Natural killer cell treated with Interleukin-12 subunit alpha and Interleukin-12 subunit beta and Interleukin-15 and Interleukin-18, amount 100 ng/mL, for 72 hours (primary cell): ENCODE measurements at places on chromosomes 12 and 14. TPM values are rescaled to one million over a fixed set of nuclear protein-coding genes. Genes with fewer than 3 reads are reported as not detected.

GRCh38 chr14:103225476-103225875, 102.2 kb downstream of the TNFAIP2 start:
- no peak for DNase-seq

DNA sequence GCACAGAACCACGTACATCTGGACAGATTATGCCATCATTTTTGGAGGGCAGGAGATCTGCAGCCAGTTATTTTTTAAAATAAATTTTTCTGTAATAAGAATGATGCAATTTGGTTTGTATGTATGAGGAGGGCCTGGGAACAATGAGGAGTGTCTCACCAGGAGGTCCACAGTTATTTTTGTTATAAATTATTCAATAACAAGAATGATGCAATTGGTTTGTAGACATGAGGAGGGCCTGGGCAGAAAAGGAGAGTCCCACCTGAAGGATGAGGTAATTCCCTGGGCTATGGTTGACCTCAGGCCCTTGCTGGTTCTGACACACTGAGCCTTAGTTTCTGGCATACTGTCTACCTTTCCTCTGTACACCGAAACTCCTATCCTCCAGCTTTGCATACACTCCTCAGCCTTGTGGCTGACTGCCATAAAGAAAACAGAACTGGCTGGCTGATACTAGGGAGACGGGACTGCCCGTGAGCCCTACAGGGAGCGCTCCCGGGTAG, 9.0 kb upstream of the DCD start:
- DNase-seq = no peak

GRCh38 chr14:51834240-51834639, 26.2 kb upstream of the GNG2 start:
- no peak for DNase-seq

DNA sequence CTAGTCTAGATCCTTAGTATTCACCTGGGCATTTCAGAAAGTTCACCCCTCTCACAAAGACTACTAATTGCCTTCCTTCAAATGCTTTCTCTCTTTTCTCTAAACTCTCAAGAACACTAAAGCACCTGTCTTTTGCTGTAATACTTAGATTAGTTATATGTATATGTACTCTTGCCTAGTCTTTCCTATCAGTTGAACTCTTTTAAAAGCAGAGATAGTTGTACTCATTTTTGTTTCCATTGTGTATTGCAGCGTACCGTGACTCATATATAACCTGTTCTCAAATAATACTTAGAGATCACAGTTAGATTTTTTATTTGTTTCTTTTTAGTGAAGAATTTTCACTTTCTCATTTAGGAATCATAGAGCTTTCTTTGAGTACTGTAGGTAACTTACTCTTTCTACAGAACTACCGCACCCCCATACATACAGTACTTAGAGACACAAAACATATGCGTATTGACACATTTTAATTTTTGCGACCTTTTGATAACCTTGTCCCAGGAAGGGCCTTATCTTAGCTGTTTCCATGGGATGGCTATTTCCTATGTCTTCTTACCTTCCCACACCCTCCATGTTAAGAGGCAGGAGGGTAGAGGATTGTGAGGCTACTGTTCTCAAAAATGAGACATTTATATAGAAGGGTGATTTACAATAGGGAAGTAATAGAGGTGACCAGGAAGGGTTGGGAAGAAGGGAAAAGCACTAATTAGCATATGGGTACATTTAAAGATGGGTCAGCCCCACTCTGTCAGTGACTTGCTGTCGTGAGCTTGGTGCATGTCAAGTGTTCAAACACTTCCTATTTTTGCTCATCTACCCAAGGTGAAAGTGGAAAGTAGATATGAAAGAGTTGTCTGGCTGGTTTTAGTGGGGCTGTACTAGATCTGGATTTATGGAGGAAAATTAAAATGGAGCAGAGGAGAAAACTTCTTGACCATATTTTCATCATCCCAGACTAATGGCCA, 74.3 kb downstream of the PLEKHA5 start:
- DNase-seq = no peak

DNA sequence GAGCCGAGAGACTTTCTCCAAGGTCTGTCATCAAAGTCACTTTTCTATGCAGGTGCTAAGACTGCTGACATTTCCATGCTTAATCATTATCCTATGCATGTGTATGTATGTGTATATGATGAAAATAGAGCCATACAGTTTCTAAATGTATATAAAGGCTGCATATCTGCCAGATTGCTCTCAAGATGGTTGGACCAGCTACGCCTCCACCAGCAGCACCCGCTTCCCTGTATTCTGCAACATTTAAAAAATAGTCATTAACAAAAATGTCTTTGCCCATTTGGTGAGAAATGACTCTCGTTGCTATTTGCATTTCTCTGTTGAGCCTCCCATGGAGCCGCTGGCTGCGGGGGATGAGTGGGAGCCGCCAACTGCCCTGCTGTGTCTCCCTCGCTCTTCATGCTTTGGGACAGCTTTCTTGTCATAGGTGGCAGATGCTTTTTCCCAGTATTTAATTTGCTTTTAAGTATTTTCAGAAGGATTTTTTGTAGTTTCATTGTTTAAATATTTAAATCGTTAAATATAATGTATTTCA, 54.7 kb downstream of the DYNC1H1 start:
- DNase-seq = no peak

DNA sequence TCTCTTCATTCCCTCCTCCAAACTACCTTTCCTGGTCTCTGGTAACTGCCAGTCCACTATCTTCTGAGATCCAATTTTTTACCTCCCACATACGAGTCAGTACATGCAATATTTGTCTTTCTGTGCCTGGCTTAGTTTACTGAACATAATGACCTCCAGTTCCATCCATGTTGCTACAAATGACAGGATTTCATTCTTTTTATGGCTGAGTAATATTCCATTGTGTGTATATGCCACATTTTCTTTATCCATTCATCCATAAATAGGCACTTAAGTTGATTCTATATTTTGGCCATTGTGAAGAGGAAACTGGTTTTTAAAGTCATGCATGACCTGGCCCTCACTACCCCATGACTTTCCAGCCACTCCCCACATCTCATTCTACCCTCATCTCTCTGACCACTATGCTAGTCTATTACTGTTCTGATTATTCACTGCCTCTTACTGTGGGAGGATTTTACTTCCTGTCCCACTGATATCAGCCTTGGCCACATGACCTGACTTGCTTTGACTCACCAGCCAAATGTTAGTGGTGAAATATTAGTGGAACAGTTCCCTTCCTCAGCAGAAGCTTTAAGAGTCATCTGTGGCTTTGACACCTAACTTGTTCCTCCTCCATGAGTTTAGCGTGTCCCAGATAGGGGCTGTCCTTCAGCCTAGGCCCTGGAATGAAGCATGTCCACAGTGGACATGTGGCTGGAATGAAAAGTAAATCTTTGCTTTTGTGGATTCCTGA, 52.2 kb downstream of the GOLGA5 start:
- no peak for DNase-seq

RASSF9 gene
- not detected for total RNA-seq

TNFAIP2 gene
- total RNA-seq = 9.6 TPM

SLC17A8 gene
- total RNA-seq = not detected
